CD4-positive, alpha-beta T cell treated with Interleukin-17A for 4 hours (primary cell): ENCODE measurements at places on chromosomes 12 and 14.
A peak's percentile ranks its signal among the peaks of the same experiment; 100 is the strongest.

DNA sequence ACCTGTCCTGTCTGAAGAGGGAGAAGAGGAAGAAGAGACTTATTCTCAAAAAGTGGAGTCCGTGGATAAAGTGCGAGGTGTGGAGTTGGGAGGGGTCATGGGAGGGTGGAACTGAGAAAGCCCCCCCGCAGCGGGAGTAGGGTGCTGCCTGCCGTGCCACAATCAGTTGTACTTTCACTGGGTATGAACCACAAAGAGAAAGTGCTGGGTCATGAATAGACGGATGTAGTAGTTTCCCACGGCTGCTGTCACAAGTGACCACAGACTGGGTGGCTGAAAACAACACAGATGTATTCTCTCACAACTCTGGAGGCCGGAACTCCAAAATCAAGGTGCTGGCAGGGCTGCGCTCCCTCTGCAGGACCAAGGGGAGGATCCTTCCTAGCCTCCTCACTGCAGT is 5.5 kb downstream of the DNAH10 start:
- DNase-seq, result no peak

GRCh38 chr12:67752226-67752732 is 103.7 kb downstream of the DYRK2 start:
- DNase-seq, result no peak

- no peak for DNase-seq
Measured at GRCh38 chr14:64422756-64423155, 34.6 kb downstream of the MTHFD1 start.

DNA sequence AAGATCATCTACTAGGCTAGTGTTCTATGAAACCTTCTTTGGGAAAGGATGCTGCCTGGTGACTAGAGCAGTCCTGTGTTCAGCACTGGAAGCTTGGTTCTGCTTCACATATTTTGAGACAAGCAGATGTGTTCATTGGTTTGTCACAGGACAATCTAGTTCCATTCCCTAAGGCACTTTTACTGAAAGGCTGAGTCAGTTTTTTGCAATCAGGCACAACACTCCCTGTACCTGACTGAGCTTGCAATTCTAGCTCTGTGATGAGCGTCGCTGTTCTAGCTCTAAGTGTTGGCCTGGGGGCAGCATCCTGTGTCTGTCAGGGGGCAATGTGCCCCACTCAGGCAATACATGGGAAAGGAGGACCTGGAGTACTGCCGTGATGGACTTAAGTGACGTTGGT is 144.4 kb downstream of the CAND1 start:
- no peak for DNase-seq

- no peak for DNase-seq
Measured at GRCh38 chr12:125402874-125403789, 337.9 kb downstream of the AACS start.

DNA sequence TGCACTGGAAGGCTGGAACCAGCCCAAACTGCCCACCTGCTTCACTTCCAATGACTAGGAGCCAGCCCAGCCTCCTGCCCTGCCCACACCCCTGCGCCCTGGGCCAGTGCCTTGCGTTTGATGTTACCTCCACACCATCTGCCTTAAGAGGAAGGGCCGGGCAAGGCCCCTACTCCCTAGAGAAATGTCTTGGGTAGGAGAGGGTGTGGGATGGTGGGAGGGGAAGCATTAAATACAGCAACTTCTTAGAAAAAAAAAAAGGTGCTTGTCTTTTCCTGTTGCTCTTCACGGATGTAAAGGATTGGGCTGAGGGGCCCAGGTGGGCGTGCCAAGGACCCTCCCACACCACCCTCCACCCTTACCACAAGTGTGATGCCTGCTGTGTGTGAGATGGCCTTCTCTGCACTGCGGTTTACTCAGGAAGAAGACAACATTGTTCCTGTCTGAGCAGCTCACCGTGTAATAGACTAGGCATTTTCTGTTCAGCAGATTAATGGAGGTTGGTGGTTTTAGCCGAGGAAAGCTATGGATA is 99.9 kb downstream of the NINJ2 start:
- peak; percentile 85 for DNase-seq

GRCh38 chr14:70706177-70706576 is 64.5 kb downstream of the TTC9 start:
- no peak for DNase-seq

GRCh38 chr12:110613071-110613770 is 708 bp upstream of the TCTN1 start:
- DNase-seq, result no peak

DNA sequence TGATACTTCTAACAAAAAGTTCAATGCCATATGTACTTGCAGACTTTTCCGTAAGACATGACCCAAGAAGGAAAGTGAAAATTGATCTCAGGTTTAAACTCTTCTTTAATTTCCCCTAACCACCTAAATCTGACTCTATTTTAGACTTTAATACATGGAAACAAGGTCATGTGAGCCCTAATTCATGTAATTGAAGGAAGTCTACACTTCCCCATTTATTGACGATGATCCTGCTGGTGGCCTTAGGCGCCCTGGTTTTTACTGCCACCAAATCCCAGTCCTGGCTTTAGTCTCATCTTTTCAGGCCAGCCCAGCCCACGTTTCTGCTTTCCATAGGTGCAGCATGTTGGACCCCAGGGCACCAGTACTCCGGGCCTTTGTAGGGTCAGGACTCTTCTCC is 157.9 kb downstream of the PELI2 start:
- DNase-seq, result no peak

DNA sequence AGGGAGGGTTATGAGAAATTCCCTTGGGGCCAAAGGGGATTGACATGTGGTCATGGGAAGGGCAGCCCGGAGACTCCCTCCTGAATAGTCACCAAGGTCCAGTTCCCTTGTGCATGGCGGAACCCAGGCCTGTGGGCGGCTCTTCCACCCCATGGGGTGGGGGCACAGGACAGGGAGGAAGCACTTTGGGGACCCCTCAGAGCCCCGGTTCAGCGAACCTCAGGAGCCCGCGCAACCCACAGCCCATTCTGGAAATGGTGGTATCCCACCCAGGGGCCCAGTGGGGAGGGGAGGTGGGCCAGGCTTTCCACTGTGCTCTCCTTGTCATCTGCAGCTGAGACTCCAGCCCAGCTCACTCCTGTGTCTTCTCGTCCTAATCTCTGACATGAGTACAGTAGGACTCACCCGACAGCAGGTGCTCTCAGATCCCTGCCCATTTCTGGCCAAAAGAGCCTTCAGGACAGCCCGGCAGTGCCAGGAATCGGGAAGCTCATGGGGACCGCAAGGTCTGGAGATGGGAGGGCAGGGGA is 255.2 kb upstream of the SFSWAP start:
- DNase-seq, result no peak

DNA sequence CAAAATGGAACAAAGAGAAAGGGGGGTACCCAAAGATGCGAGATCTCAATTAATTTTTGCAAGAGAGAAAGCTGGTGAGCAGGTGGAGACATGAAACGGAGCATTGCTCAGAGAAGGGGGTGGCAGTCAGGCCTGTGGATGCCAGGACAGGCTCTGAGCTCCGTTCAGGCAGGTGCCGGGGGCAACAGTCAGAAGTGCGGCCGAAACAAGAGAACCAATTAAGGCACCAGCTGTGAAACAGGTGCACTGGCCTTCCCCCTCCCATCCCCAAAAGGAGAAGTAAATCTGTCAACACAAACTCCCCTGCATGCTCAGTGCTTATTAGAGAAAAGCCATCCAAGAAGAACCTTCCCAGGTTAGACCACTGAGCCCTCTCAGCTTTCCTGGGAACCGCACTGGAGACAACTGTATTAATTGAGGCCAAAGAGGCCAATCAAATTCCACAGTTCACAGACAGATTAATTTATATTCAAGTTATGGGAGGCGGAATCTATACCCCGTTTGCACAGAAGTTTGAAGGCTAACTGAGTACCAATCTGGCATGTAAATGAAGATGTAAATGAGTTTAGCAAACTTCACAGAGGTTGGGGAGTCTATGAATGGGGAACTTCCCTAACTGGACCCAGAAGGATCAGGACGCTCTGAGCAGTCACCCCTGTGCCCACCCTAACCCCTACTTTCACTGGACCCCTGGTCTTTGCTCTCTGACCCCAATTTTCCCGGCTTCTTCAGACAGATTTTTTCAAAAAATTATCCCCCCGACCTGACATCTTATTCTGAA is 20.9 kb downstream of the OAS2 start:
- no peak for DNase-seq

- DNase-seq, result no peak
Measured at GRCh38 chr14:33740531-33740930, 210.3 kb downstream of the EGLN3 start.

- no peak for DNase-seq
Measured at GRCh38 chr14:52701223-52701622, 5.8 kb upstream of the PSMC6 start.

GRCh38 chr12:128906485-128907137 is 53.3 kb downstream of the GLT1D1 start:
- DNase-seq, result no peak
